ENCODE measurements at places on chromosomes 6 and 20. TPM values are rescaled to one million over a fixed set of nuclear protein-coding genes. Genes with fewer than 3 reads are reported as not detected.

The PRSS16 gene
- not detected for polyA plus RNA-seq

The PRDM13 gene
- polyA plus RNA-seq, result not detected

The SEMG1 gene
- polyA plus RNA-seq, result not detected

The XKR7 gene
- not detected for polyA plus RNA-seq

The TRIM15 gene
- polyA plus RNA-seq, result not detected

The BTN1A1 gene
- not detected for polyA plus RNA-seq

The NFATC2 gene
- polyA plus RNA-seq, result 14.5 TPM

The NHSL1 gene
- not detected for polyA plus RNA-seq

The RMND1 gene
- 7.7 TPM for polyA plus RNA-seq

The CST1 gene
- polyA plus RNA-seq, result not detected

The TOX2 gene
- 1.2 TPM for polyA plus RNA-seq

The C6orf118 gene
- not detected for polyA plus RNA-seq

The LKAAEAR1 gene
- 0.63 TPM for polyA plus RNA-seq

The SLC35D3 gene
- not detected for polyA plus RNA-seq

The SULF2 gene
- polyA plus RNA-seq, result 1.4 TPM

The BIRC7 gene
- polyA plus RNA-seq, result 0.43 TPM

The ANKRD66 gene
- not detected for polyA plus RNA-seq

The KCNK16 gene
- polyA plus RNA-seq, result not detected

The SLC32A1 gene
- polyA plus RNA-seq, result not detected

The LIN28B gene
- polyA plus RNA-seq, result 0.02 TPM

The SIGLEC1 gene
- not detected for polyA plus RNA-seq

The ENPP4 gene
- 7.8 TPM for polyA plus RNA-seq

The CPNE5 gene
- 0.33 TPM for polyA plus RNA-seq

The ACSS2 gene
- 10.4 TPM for polyA plus RNA-seq

The KCNK15 gene
- not detected for polyA plus RNA-seq

The PPARD gene
- polyA plus RNA-seq, result 5.5 TPM
